ENCODE measurements at places on chromosomes 6 and 20.

DNA sequence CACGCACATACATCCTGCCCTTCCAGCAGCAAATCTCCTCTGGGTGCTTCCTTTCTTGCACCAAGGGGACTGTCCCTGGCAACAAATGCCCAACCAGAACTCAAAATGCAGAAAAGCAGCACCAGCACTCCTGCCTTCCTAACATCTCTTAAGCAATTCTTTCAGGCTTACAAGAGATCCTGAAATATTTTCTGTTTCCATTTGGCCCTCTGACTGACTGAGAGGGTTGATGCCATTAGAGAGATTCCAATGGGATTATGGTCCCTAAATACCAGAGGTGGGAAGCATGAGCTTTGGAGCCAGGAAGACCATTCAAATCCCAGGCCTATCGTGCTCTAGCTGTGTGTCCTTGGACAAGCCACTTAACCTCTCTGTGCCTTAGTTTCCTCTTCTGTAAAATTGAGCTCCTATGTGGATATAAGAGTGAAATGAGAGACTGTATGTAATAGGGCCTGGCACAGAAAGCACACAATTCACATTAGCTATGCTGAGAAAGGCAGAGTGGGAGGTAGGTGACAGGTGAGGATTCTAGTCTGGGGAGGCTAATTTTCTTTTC lies 56.8 kb downstream of the PRDM1 start:
- no peak for DNase-seq

- no peak for DNase-seq
Measured at GRCh38 chr6:92377137-92377536, 1042.2 kb downstream of the EPHA7 start.

DNA sequence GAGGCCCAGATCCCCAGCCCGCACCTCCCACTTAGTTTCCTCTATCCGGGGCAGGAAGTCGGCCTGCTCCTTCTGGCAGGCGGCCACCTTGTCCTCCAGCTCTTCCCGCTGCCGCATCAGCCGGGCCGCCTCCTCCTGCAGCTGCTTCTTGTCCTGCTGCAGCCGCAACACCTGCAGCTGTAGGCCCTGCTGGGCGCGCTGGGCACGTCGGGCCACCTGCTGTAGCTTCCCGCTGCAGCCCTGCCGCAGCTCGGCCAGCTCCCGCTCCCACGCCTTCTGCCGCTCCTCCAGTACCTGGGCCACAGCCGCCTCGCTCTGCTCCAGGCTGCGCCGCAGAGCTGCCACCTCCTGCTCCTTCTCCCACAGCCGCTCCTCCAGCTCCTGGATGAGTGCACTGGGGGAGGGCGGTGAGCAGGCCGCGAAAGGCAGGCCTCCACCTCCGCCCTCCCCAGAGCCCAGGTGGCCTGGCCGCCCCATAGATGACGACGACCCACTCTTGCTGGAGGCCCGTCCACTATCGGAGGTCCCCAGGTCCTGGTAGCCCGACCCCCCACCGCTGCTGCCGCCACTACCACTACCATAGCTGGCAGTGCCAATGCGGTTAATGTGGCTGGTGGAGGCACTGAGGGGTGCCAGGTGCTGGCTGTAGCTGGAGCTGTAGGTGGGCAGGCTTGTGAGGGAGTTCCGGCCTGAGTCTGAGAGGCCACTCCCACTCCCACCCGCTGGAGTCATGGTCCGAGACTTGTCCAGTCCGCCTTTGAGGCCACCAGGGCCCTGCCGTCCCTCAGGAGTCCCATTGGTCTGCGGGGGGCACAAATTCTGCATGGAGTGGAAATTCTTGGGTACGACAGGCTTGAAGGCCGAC lies 6.0 kb upstream of the FASTKD5 start:
- DNase-seq = no peak

- no peak for DNase-seq
Measured at GRCh38 chr20:13432126-13432525, 206.6 kb downstream of the TASP1 start.

- no peak for DNase-seq
Measured at GRCh38 chr6:96626759-96627364, 63.9 kb downstream of the FHL5 start.

DNA sequence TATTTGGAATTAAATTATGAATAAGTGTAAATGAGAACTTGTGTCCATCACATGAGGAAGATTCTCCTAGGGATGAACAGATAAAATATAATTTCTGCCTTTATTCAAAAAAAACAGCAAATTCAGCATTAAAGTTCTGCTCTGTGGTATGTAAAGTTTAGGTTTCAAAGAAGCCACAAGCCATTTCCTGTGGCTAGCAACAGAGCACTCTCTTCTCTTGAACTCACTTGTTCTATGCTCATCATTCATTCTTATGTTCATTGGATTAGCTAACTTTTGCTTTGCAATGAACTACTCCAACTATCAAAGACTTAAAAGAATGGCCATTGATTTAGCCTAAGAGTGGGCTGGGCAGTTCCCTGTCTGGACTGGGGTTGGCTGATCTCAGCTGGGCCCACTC lies 20.8 kb upstream of the SNRPB2 start:
- DNase-seq = no peak

GRCh38 chr6:140205795-140206593 lies 831.5 kb upstream of the CITED2 start:
- DNase-seq = no peak

GRCh38 chr6:20806669-20807068 lies 272.4 kb downstream of the CDKAL1 start:
- DNase-seq = no peak

- no peak for DNase-seq
Measured at GRCh38 chr6:158648682-158649131, 1.1 kb upstream of the SYTL3 start.

GRCh38 chr20:12203981-12204380 lies 286.3 kb downstream of the BTBD3 start:
- DNase-seq = no peak

All from iPS DF 6.9 (cell line).